Activated T-cell treated with anti-CD3 and anti-CD28 coated beads, Interleukin-2, amount 50 U/mL, for 72 hours (primary cell): ENCODE measurements at places on chromosomes 2 and 18. TPM values are rescaled to one million over a fixed set of nuclear protein-coding genes. Genes with fewer than 3 reads are reported as not detected.

GRCh38 chr18:24868760-24869237 lies 408.4 kb downstream of the HRH4 start:
- DNase-seq: no peak

GRCh38 chr2:27010139-27010538 lies 22.6 kb upstream of the TMEM214 start:
- no peak for DNase-seq

IL1F10 gene
- total RNA-seq: not detected

DNA sequence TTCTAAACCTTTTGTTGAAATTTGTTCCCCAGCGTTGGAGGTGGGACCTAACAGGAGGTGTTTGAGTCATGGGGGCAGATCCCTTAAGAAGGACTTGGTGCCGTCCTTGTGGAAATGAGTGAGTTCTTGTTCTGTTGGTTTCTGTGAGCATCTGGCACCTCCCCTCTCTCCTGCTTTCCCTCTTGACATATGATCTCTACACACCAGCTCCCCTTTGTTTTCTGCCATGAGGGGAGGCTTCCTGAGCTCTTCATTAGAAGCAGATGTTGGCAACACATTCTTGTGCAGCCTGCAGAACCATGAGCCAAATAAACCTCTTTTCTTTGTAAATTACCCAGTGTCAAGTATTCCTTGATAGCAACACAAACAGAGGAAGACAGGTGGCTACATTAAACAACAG lies 23.8 kb downstream of the NABP1 start:
- no peak for DNase-seq

DNA sequence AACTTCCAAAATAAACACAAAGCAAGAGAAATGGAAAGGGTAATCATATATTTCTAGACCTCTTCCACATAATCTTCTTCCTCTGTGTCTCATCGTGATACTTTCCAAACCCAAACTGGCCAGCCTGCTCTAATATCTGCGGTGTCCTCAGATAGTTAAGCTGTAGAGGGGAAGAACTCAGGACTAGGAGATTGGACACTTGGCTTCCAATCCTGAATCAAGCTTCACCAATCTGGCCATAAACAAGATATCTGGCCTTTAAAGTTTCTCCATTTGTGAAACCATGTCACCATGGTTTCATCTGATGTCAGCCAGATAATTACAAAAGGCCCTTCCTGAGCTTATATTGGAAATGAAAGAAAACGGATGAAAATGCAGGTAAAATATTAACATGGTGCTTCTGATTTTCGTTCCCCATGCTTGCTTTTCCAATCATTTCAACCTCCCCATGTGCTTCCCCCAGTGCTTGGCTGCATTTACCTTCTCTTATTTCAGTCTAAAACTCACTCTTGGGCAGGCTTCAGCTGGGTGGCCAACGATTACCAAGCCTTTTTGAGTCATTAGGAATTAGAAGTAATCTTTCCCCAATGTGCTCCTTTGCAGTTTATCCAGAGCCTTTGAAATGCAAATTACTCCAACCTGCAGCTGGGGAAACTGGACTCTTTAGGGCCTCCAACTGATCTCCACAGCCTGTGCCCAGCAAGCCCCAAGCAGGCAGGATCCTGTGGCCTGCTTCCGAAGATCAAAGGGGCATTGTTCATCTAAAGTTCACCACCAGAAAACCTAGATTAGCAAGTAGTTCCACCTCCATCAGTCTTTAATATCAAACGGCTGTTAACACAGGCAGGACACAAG lies 44.5 kb upstream of the MYCN start:
- no peak for DNase-seq

CYTIP gene
- 460 TPM for total RNA-seq

GRCh38 chr2:100802066-100802465 lies 17.9 kb upstream of the NPAS2 start:
- no peak for DNase-seq

CHRND gene
- total RNA-seq: not detected

GRCh38 chr2:217938036-217938435 lies 64.8 kb downstream of the TNS1 start:
- DNase-seq: no peak

DNA sequence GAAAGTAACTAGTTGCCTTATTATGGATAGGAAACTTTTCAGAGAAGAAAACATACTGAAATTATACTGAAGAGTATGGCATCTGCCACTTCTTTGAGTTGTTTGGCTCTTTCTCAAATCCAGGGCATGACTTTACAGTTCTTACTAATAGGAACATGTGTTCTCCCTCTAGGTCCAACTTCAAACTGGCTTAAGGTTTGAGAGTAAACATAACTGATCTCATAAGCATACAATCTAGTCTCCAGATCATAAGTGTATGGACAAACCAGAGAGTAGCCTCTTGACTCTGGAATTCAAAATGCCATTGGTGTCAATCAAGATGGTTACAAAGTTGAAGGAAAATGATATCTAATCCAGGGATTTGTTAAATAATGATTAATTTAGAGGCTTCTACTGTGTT lies 101.5 kb downstream of the NYAP2 start:
- DNase-seq: no peak

IMPA2 gene
- 20.2 TPM for total RNA-seq

DNA sequence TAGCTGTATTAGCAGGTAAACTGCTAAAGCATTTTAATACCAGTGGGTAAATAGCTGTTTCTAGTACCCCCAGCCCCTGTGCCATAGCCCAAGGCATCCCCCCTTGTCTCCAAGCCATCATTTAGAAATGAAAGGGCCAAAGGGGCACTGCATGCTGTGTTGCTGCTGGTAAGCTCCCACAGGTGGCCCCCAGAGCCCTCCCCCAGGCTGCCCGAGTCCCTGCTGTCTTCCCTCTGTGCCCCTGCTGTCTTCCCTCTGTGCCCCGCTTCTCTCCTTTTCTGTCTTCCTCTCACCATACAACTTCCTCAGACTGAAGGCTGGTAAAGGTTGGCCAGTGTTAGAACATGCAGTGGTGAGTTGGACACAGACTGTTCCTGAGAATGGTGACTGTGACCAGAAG lies 42.1 kb downstream of the ZAP70 start:
- no peak for DNase-seq

DNA sequence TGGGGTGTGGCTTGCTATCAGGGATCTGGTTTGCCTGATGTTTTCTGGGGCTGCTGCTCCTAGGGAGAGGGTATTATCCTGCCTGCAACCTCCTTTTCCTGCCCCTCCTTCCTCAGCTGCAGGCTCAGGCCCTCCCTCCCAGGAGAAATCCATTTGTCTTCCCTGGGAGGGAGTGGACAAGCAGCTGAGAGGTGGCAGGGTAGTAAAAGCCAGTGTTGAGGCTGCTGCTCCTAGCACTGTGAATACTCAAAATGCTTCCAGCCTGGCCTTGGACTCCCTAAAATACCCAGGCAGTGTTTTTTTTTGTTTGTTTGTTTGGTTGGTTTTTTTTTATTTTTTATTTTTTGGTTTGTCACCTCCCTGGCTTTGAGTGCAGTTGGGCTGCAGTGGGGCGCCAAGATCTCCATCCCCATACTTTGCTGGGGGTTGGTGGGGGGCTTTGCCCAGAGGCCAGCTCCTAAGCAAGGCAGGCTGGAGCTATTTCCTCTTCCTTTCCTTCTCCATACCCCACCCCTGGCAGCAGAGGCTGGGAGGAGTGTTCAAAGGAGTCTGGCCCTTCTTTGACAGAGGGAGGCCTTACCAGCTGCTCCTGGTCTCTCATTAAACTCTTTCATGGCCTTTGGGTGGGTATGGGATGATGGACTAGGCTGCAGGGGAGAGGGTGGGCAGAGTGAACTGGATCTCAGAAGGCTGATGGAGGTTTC lies 13.6 kb downstream of the HOXD3 start:
- DNase-seq: no peak

CNTNAP5 gene
- not detected for total RNA-seq

PDCL3 gene
- total RNA-seq: 36.8 TPM

DNA sequence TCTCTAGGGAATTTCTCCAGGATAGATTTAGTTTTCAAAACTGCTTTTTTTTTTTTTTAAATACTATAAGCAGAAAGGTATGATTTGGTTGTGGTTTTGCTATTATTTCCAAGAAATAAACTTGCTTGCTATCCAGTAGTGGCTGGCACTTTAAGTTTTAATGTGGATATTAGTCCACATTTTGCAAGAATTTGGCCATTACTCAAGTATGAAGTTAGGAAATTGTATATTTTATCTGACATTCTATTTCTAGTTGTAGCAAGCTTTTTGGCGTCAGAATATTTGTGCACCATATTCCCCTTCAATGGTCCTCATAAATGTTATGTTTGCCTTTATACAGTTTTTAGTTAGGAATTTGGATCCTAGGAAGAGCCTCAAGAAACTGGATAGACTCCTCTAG lies 226.3 kb downstream of the ZNF521 start:
- no peak for DNase-seq

DNA sequence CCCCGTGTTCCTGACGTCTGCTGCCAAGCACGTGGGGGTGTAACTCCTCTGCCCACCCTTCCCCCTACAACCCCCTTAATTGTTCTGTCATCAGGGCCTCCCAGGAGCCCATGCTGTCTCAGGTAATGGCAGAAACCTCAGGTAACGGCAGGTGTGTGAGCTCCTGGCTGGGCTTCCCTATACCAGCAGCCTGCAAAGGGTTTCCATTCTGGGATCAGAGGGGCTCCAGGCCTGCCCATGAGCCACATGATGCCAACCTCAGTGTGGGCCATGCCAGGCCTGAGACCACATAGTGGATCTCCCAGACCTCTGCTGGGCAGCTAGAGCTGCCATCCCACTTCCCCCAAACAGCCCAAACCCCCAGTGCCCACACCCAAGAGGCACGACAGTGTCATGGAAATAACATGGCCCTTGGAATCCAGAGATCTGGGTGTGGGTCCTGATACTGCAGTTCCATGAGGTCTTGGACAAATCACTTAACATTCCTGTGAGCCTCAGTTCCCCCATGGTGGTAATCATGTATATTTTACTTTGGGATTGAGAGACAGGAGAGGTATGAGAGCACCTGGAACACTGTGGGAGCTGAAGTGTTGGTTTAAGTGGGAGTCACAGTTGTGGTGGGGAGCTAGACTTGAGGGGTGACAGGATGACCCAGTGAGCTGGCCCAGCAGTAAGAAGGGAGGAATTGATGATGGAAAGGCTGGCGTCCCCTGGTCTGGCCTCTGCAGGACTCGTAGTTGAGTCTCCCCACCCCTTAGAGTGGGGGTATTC lies 59.6 kb downstream of the ATOH8 start:
- no peak for DNase-seq

DNA sequence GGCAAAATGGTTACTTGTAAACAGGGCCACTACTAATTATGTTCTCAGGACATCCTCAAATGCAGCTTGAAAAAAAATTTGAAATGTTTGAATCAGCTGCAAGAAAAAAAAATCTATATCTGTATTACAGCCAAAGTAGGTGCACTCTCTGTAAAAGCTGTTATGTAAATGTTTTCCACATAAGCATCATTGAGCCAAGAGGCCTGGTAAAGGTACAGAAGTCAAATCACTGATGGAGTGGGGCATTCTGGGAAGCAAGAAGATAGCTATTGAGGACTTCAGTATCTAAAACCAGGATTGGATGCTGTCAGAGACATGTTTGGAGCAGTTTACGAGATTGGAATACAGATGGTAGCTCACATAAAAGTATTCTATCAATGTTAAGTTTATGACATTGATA lies 80.3 kb downstream of the MAPRE2 start:
- DNase-seq: no peak

- no peak for DNase-seq
Measured at GRCh38 chr18:26909599-26910290, 44.2 kb upstream of the AQP4 start.

- DNase-seq: no peak
Measured at GRCh38 chr18:63953811-63954210, 4.7 kb downstream of the HMSD start.
